GM12878 (cell line): ENCODE measurements at places on chromosomes 13 and 19.

DNA sequence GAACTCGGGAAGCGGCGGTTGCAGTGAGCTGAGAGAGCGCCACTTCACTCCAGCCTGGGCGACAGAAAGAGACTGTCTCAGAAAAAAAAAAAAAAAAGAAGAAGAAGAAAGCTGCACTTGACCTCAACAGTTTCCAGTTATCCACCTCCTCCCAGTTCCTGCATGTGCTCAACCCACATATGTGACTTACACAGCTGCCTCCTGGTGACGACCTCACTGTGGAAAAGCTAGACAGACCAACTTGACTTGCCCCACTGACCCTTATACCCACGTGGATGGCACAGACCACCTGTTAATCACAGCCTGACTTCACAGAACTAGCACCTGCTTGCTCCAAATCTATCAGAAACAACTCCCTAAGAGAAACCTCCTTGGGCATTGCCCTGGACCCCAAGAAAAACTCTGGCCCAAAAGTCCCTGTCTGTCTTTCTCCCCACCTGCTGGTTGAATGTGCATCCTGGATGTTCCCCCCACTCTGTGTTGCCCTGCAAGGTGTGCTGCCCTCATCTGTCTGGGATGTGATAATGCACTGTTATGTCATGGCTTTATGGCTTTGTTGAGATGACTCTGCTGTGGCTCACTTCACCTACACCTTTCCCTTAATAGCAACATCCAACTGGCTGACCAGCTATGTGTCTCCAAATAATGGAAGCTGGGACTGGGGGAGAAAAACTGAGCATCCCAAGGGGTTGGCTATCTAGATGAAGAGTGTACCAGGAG lies 2.8 kb downstream of the ZNF20 start:
- DNase-seq = no peak

GRCh38 chr19:42433503-42434260 lies 6.5 kb upstream of the LIPE start:
- DNase-seq = no peak

DNA sequence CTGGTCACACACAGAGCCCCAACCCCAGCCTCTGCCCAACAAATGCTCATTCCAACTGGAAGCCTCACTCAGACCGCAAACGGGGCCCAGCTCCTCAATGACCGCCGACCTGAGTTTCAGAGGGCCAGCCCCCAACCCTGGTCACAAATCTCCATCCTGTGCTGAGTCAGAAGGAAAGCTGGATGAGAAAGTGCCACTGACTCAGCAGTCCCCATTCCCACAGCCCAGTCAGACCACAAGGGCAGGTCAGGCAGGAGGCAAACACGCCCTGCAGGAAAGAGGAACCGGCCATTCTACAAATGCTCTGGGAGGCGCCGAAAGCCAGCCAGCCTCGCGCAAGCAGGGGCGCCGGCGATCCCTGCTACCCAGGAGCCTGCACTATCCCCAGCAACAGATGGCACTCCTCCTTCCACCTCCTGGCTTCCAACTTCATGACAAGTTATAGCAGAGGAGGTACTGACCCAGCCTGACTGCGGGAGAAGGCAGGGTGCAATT lies 14.1 kb upstream of the PRKD2 start:
- DNase-seq = no peak

GRCh38 chr19:7618348-7618747 lies 11.0 kb downstream of the XAB2 start:
- DNase-seq = no peak

GRCh38 chr19:9741476-9742171 lies 26.9 kb downstream of the ZNF846 start:
- DNase-seq = no peak

DNA sequence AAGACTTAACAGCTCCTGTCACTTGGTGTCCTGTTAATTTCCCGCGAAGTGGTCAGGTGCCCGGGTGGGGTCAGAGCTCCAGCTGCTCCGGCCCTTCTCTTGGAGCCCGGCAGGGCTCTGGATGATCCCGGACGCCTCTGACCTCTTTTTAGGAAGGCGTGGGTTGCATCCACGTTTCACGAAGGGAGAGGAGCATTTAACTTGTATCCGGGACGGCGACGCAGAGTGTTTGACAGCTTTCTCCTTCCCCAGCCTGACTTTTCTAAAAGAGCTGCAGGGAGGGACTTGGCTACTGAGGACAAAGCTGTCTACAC lies 656 bp downstream of the ZNF155 start:
- no peak for DNase-seq

GRCh38 chr13:84925443-84925842 lies 873.8 kb downstream of the SLITRK6 start:
- DNase-seq = no peak

GRCh38 chr19:34853369-34853768 lies 73.3 kb upstream of the ZNF30 start:
- DNase-seq = no peak

- DNase-seq = no peak
Observed at GRCh38 chr19:46428239-46429135, at the start of gene PNMA8C. Gene PNMA8C (minus strand): TSS chr19:46428936. CDS start chr19:46428359, 577 bp downstream.

- DNase-seq = no peak
Observed at GRCh38 chr13:26707122-26708006, 53.2 kb downstream of the GPR12 start.

DNA sequence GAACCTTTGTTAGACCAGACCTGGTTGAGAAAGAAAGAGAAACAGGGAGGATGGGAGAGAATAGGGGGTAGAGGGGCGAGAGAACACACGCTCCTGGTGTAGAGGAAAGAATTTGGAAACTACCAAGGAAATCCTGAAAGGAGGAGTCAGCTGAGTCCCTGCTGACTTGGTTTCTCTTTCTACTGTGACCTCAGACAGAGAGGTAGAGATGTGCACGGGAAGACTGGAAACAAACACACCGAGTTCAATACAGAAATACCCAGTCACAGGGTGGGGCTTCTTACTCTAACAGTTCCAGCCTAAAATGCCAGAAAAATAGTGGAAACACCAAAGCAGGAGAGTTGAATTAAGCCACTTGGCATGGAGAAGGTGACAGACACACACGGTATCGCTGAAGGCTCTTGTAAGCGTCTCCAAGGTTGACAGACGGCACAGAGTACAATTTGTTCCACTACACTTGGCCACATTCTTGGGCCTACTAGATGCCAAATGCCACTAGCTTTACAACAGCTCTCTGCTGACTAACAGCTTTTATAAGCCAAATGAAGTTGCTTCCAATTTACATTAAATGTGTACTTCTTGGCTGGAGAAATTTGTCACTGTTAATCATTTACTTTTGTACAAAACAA lies 28.1 kb downstream of the LATS2 start:
- DNase-seq = no peak

DNA sequence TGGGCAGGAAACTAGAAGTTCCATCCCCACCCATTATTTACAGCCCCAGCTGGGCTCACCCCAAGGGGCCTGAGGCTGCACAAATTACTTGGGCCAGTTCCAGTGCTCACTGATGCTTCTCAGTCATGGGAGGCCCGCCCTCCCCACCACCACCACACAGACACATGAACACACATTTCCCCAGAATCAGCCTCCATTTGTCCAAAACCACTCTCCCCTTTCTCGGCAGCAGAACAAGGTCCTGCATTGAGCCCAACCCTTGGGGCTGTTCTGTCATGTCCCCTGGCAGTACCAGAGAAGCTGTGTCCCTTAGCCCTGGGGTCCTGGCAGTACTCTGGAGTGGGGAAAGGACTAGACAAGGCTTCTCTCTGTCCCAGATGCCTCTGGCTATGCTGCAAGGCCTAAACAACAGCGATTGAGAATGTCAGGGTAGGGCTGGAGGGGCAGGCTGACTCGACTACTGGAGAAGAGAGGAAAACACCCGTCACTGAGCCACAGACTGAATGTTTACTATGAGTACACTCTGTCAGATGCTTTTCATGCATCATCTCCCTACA lies 21.8 kb downstream of the SAMD4B start:
- DNase-seq = no peak

- peak; percentile 94 for DNase-seq
Observed at GRCh38 chr19:5690125-5690954, at the start of gene RPL36. Gene RPL36 (plus strand): TSS chr19:5690295. CDS start chr19:5690508, 213 bp downstream.

- DNase-seq = peak; percentile 34
Observed at GRCh38 chr19:38547421-38547820, 70.3 kb downstream of the MAP4K1 start.

DNA sequence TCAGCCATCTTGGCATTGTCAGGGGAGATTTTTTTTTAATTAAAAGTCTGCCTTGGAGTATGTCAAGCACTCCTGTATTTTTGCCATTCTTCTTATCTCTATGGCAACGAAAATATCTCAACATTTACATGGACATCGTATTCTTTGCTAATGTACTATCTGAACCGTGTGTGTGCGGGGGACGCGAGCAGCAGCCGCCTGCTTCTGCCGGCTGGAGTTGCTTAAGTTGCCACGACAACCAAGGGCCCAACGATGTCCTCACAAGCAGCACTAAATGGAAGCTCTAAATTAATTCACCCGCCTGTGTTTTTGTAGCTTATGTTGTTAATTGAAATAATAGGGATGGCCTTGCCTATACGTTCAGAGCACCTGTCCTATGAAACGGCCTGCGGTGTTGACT lies 309.5 kb downstream of the TEX29 start:
- no peak for DNase-seq

GRCh38 chr13:33483471-33483870 lies 197.9 kb upstream of the STARD13 start:
- no peak for DNase-seq

DNA sequence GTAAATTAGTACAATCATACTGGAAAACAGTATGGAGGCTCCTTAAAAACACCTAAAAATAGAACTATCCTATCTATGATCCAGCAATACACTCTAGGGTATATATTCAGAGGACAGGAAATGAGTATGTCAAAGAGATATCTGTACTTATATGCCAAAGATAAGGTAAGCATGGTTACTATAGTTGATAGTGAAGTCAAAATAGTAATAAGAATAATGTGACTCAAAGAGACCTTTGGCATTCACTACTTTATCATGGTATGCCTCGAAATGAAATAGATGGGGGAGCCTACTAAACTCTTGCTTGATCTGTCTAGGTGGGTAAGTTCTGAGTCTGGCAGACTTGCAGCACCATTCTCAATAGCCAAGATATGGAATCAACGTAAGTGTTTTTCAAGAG lies 30.3 kb downstream of the FXYD5 start:
- no peak for DNase-seq

GRCh38 chr13:111156421-111156820 lies 41.3 kb downstream of the ARHGEF7 start:
- no peak for DNase-seq

GRCh38 chr19:45244133-45244794 lies 943 bp downstream of the EXOC3L2 start:
- no peak for DNase-seq

DNA sequence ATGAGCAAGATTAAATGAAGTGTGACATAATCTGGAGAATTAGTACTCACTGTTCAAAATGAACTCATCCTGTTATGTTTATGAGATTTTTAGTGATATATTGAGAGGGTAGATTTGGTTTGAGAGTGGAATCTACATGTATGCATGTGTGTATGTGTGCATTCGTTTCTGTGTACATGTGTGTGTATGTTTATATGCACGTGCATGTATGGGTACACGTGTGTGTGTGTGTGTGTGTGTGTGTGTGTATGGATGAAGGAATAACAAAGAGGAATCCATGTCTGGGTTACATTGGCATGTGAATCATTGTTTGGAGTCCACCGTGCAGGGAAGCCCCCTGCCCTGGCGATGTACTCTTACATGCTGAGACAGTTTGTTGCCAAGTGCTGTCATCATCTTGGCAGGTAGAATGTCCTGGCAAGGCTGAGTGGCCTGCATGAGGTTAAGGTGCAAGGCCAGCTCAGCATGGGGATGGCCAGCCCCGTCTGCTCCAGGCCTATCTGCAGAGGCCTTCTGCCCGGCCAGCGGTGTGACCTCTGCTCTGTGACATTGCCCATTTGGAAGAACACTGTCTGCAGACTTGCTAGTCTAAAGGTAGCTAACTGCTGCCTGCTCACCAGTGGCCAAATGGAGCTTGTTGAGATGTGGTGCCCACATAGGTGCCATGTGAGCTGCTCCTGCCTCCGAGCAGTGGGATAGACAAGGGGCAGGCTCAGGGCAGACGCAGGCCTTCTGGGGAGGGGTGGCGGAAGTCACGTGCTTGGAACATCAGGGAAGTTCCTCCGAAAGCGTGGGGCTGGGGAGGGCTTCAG lies 222.3 kb downstream of the TEX29 start:
- no peak for DNase-seq

DNA sequence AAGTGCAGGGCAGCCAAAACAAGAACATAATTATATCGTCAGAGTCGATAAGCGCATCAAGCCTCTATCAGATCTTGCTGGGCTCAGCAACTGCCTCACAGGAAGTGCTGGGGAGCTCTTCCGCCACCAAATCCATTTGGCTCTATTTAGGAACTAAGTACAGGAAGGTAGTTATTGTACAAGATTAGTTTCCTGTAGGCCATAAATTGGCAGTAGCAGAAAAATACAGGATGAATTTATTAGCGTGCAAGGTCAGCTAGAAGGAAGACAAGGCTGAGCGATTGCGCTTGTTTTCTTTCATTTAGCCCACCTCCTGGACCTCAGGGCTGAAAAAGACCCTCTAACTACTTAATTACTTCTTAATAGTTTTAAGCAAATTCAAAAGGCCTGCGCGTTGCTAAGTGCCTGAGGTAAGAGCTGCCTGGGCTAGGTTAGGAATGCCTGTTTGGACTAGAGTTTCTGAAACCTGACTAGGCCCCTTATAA lies 118.5 kb downstream of the IRS2 start:
- no peak for DNase-seq

GRCh38 chr19:18496167-18496979 lies 25.5 kb downstream of the ELL start:
- DNase-seq = no peak

DNA sequence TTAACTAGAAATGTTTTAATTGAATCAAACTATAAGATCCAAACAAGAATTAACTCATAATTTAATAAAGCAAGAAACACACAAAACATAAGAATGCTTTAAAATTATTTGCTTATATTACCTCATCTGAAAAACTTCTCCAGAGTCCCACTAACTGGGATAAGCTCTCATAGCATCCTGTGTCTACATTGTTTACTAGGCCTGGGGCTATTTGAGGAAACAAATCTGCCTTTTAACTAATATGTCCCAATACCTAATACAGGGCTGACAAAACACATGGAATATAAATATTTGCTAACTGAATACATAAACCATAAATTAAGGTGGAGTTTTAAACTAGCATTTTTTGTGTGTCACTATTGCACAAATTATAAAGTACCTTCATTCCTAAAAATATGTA lies 1399.8 kb upstream of the SLC10A2 start:
- DNase-seq = no peak

DNA sequence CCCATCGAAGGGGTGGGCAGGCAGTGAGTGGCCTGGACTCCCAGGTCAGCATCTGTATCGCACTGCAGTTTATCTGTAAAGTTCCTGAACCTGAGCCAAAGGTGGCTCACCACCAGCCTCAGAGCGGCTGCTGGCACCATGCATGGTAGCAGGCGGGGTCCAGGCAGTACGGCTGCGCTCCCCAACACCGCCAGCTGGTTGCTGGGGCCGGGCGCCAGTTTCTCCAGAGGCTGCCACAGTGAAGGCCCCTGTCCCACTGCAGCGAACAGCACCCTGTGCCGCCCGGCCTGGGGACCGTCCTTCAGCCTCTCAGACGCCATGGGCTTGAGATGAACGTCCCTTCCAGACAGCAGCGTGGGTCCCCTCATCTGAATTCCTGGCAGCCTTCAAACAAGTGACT lies 109.8 kb downstream of the KDM4B start:
- no peak for DNase-seq

GRCh38 chr19:35435896-35436295 lies 12.2 kb upstream of the FFAR2 start:
- DNase-seq = no peak
